SJCRH30 (cell line): ENCODE measurements at places on chromosomes 6 and 20. TPM values are rescaled to one million over a fixed set of nuclear protein-coding genes. Genes with fewer than 3 reads are reported as not detected.
A peak's percentile ranks its signal among the peaks of the same experiment; 100 is the strongest.

- no peak for DNase-seq
Observed at GRCh38 chr6:35782424-35782823, 1.6 kb downstream of the CLPSL1 start.

The ECT2L gene
- total RNA-seq: not detected in 2 replicates

DNA sequence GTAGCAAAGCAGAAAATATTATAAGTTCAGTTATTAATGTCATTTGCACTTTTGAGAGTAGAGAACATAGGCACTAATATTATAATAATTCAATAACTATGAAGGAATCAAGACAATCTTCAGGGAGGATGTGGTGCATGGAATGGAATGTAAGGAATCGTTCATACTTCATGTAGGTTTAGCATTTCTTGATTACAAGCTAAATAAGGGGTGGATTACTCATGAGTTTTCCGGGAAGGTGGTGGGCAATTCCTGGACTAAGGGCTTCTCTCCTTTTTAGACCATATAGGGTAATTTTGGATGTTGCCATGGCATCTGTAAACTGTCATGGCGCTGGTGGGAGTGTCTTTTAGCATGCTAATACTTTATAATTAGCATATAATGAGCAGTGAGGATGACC, 9.1 kb upstream of the BTNL2 start:
- DNase-seq: no peak

GRCh38 chr6:111154981-111155380, 67.7 kb downstream of the SLC16A10 start:
- DNase-seq: peak; percentile 34

DNA sequence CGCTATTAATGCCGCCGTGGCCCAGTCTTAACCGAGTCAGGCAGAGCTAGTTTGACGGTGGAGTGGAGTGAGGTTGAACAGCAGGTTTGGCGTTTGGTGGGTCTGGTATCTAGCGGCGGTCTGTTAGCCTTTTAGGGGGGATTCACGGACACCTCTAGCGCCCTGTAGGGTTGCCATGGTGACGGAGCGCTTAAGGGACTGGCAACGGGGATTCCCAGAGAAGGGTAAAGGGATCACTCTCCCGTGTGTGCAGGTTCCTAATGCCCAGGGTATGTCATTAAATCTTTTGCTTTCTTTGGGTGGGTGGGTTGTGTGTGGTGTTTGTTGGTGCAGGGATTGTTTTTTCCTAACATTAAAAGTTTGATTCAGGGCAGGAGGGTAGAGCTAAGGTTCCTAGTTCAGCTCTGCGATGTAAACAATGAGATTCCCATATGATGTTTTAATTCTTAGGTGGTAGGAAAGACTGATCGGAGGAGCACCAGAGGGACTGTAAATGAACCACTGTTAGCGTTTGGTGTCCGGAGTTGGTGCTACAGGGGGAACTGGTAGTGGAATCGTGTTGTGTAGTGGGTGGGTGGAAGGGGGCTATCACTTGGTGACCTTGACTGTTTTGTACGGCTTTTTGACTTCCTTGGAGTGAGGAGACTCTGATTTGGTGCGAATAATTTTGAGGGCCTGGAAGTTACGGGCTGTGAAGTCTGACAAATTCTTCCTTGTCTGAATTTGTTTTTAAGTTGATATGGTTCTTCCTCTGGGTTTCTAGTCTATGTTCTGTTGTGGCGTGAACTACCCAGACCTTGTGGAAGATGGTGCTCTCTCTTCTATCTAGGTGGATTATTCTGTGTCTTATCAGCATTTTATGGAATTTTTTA, 5.0 kb downstream of the BRD2 start:
- no peak for DNase-seq

The CLPSL2 gene
- total RNA-seq: not detected in 2 replicates

DNA sequence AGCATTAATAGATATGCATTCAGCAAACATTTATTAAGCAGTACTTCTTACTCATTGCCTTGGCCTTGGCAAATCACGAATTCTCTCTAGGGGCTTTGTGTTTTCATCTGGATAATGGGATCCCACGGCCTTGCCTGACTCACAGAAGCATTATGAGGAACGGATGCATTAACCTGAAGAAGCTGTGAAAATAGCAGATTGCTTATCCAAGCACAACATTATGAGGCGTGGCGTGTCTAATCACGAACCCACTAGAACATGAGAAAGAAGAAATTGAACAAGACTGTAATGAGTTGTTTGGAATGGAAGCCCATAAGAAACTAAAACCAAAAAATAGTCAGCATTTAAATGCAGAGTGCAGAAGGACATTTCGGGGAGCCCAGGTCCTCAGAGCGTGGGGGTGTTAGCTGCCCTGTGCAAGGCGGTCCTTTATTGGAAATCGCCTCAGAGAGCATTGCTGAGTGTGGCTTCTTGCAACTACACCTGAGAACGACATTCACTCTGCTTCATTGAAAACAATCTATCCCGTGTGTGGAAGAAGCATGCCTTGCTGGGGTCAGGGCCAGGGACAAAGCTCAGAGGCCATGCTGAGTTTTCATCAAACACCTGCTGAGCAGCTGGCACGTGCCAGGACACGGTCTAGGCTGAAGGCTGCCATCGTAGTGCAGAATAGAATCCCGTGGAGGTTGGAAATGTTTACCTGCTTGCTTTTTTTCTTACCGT, 179.9 kb downstream of the ZDHHC14 start:
- DNase-seq: no peak

The SAMD3 gene
- total RNA-seq: not detected in 2 replicates

- no peak for DNase-seq
Observed at GRCh38 chr20:64185276-64185900, 21.1 kb downstream of the MYT1 start.

- peak; percentile 44 for DNase-seq
Observed at GRCh38 chr6:133817460-133818047, 71.4 kb upstream of the TCF21 start.

DNA sequence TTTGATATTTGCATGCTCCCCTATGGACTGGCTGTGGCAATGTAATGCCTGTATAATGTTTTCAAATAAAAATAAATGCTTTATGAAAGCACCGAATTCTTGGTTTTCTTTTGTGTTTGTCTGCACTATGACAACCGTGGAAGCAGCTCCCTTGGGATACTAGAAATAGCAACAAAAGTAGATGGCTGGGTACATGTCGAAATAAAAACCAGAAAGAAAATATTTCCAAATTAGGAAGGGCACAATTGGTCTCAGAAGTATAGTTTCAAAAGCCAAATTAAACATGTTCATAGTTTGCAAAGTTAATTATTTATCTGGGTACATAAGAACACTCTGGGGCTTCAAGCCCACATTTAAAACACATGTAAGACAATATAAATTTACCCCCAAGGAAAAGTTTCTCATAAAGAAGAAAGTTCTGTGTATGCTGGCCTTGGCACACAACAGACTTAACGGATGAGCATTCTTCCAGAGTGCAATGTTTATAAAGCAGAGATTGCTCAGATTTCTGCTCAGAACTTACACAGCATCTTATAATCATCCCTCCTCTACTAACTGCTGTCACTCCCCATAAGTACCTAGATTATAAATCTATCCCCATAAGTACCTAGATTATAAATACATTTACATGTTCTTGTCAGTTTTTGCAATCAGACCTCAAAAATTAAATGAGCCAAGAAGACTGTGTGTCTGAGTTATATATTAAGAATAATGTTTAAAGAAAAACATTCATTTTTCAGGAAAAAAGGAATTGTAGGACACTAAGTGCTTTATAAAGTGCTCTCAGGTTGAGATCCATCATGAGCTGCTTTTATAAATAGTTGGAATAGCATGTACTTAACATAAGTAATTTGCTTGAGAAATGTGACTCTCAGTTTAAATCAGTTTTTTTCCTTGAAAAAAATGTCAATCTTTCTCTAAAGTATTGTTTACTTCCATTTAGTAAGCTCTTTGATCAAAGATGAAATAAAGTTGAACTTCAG, 230.2 kb upstream of the PLN start:
- DNase-seq: no peak

The SNAP91 gene
- not detected in 2 replicates for total RNA-seq

- no peak for DNase-seq
Observed at GRCh38 chr6:35381132-35381531, 38.8 kb downstream of the PPARD start.
